Bronchial epithelial cell (primary cell): ENCODE measurements at places on chromosomes 12 and 14. TPM values are rescaled to one million over a fixed set of nuclear protein-coding genes. Genes with fewer than 3 reads are reported as not detected.

Gene CAPZA3
- total RNA-seq: 0.13 TPM in 1 of 2 replicates, not detected in the other

Gene CLEC1A
- not detected in 2 replicates for total RNA-seq

Gene ST8SIA1
- under 0.01 and 0.13 TPM in 2 replicates for total RNA-seq

Gene CHGA
- total RNA-seq: not detected in 2 replicates

Gene FAM181A
- not detected in 2 replicates for total RNA-seq

Gene CLEC4A
- 0.53 TPM in 1 of 2 replicates, not detected in the other for total RNA-seq

Gene AMN
- total RNA-seq: 4.2 and 6.5 TPM in 2 replicates

Gene BIN2
- total RNA-seq: under 0.01 TPM in 1 of 2 replicates, not detected in the other

Gene TMTC1
- 4.5 and 9.1 TPM in 2 replicates for total RNA-seq

Gene TMEM106C
- total RNA-seq: 63.1 and 88.5 TPM in 2 replicates

Gene A2M
- 1.1 TPM in 1 of 2 replicates, not detected in the other for total RNA-seq

Gene RPL41
- 3,411 and 3,733 TPM in 2 replicates for total RNA-seq

Gene CACNA1C
- not detected in 2 replicates for total RNA-seq

Gene CMKLR1
- not detected in 2 replicates for total RNA-seq

Gene SINHCAF
- total RNA-seq: 64.6 and 182 TPM in 2 replicates

Gene MEG3
- 3.7 and 4.1 TPM in 2 replicates for total RNA-seq

Gene PEX5
- 21.9 and 27.9 TPM in 2 replicates for total RNA-seq

Gene LMNTD1
- total RNA-seq: 0.13 TPM in 1 of 2 replicates, not detected in the other

Gene LRRC10
- not detected in 2 replicates for total RNA-seq

Gene WIF1
- not detected in 2 replicates for total RNA-seq

Gene RNASE7
- total RNA-seq: 8.2 and 12.1 TPM in 2 replicates

Gene B4GALNT3
- total RNA-seq: 8.2 and 8.3 TPM in 2 replicates

Gene TAS2R42
- not detected in 2 replicates for total RNA-seq

Gene IGFBP6
- total RNA-seq: 75.5 and 81.6 TPM in 2 replicates

Gene MGAT4C
- under 0.01 and 0.26 TPM in 2 replicates for total RNA-seq

Gene SPRYD3
- total RNA-seq: 18.7 and 25.9 TPM in 2 replicates

Gene MON2
- 19.6 and 21.3 TPM in 2 replicates for total RNA-seq
